Neural crest cell (in vitro differentiated cells): ENCODE measurements at places on chromosomes 7 and 10. TPM values are rescaled to one million over a fixed set of nuclear protein-coding genes. Genes with fewer than 3 reads are reported as not detected.

DNA sequence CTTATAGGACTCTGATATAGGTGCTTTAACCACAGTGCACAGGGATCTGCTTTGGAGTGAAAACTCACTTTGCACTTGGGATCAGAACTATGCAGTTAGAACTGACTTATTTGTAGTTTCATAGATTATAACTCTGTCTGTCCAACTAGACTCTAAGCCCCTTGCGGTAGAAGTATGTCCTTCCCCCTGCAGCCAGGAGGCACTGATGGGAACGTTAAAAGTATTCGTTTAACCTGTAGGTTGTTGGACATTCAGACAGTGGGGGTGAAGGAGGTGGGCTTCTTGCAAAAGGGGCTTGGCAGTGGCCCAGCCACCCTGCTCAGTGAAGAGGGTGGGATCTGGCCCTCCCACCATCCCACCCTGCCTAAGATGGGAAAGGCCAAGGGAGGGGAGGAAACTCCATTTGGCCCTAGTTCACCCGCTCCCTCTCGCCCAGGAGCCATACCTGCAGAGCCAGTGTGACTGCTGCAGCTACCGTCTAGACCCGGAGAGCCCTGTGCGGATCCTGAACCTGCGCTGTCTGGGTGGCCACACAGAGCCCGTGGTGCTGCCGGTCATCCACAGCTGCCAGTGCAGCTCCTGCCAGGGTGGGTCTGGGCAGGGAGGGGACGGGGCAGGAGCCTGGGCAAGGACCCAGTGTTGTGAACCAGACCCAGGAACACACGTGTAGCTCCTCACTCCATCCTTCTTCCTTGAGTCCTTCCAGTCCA lies 5.7 kb upstream of the ZNF862 start:
- DNase-seq, result no peak

DNA sequence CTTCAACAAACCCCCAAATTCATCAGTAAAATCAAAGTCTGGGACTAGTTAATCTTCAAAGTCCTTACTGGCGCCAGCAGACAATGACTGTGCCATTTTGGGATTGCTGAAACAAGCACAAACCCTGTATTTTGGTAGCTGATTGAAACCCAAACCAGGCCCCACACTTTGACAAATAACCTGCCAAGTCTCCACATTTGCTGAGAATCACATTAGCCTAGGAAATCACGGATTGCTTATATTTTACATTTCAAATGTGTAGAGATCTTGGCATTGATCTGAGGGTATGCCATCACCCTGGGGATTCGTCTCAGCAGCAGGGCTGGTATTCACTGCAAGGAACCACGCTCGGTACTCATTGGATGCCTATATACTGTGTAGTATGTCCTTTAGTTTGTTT lies 501.1 kb downstream of the CALN1 start:
- no peak for DNase-seq

DNA sequence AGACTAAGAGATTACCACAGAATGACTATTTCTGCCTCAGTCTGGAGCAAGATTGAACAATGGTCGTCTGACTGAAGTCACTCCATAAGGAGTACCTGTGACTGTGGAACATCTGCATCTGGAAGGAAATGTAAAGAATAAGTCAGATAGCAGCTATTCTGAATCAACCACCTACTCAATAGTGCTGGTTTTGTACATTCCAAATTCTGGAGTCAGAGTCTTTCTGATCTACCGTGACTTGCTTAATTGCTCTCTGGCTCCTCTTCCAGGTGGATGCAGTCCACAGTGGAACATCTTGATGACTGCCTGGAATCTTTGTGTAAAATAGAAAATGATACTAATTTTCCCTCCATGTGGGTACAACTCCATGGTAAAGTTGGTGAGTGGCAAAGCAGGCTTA lies 156.3 kb upstream of the SEMA3C start:
- no peak for DNase-seq

DNA sequence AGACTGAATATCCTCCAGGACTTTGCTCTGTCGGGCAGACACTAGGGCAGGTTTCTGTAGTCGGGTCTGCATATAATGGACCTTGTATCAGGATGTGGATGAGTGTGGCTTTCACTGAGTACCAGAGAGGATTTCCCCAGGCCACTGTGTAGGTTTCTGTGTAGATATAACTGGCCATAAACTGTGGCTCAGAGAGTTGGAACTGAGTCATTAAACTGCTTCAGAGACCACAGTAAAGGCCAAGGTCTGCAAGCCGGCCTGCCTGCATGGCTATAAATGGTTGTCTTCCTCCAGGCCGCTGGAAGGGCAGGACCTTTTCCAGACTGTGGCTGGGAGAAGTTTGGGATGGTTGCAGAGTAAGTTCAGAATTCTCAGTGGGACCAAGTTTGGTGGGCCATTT lies 16.9 kb downstream of the ZNF92 start:
- DNase-seq, result no peak

- no peak for DNase-seq
Measured at GRCh38 chr10:12198156-12198555, 2.2 kb downstream of the CDC123 start.

- no peak for DNase-seq
Measured at GRCh38 chr7:148982654-148983199, 45.6 kb downstream of the PDIA4 start.

DNA sequence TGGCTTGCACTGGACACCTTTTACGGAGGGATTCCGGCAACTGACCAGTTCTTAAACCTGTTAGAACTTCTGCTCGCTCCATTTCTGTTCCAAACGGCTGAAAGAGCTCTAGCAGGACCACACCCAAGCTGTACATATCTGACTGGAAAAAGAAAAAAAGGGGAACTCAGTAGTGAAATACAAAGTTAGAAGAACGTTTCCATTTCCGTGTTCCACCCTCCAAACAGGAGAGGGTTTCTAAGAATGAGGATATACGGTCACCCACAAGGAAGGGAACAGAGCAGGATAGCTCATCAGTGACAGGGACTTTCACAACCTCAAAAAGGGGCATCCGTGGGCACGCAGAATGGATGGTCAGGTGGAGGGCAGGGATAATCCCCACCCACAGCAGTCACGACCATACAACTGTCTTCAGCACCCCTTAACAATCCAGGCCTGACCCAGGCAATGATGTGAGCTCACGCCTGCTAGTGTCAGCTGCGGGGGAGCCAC lies 4.3 kb upstream of the ANKRD61 start:
- no peak for DNase-seq

Gene ANXA8
- total RNA-seq, result not detected in 2 replicates

Gene DIP2C
- total RNA-seq, result 21.7 and 22.7 TPM in 2 replicates

Gene PTF1A
- 0.16 TPM in 1 of 2 replicates, not detected in the other for total RNA-seq

Gene POLR2J2
- 1.3 and 5.8 TPM in 2 replicates for total RNA-seq

Gene UPP1
- total RNA-seq, result 18.9 and 23.1 TPM in 2 replicates
